ENCODE measurements at places on chromosomes 1 and 21.

GRCh38 chr1:221734187-221734586 is 7.7 kb downstream of the DUSP10 start:
- no peak for DNase-seq

- no peak for DNase-seq
Observed at GRCh38 chr1:37732111-37732780, 32.7 kb downstream of the EPHA10 start.

DNA sequence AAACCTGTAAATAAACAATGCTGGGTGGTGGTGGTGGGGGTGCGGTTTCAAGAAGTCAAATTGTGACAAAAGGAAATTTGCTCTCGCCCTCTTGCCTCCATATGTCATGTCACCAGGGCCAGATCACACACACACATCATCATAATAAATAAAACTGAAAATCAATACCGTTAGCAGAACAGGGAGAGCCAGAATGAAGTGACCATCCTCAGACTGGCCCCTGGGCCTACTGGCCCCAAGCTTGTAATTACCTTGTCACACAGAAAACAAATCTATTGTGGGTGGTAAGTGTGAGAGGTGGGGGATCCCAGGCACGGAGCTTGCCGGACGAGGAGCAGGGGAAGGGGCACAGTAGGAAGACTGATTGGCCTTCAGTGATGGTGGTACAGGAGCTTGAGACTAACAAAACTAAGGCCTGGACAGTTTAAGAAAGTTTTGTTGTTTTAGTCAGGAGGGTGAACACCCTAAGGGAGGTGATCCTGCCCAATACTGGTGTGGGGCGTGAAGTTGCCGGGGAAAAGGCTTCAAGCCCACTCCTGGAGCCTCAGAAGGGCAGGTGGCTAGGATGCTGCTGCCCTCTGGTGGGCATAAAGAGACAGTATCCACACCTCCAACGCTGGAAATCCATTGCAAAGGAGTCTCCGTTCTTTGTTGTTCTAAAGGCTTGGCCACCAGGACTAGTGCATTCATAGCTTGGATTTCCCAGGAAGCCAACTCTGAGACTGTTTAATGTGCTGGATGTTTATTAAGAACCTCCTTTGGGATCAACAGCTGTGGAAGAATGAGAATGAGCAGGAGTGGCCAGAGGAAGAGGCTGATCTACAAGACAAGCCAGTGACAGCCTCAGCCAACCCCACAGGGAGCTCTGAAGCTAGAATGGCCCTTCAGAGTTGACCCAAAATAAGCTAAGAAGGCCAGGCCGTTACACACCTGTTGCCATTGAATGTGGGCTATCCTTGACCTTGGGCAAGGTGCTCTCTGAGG is 8.1 kb upstream of the C1orf216 start:
- DNase-seq = peak; percentile 68

DNA sequence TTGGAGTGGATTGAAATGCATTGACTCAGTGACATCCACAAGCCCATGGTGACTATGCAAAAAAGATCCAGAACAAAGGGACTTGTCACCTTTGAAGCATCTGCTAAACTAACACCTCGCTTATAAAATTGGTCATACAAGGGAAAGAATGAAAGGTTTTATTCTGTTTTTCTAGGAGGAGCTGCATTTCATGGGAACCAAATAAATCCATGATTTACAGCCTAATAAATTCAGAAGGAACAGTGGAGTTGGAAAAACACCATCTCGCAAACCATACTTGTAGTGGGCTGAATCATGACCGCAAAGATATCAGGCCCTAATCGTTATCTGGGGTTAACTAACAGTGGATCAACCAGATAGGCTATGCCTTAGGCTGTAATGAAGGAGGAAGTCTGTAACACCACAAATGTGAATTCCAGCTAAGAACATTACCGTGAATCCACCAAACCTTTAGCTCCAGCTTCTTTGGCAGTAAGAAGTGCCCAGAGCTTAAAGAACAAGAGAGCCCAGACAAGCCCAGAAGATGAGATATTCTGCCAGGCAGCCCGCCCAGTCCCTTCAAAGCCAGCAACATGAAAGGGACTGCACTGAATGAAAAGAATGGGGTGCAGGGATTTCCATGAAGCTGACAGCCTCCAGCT is 27.4 kb downstream of the RSPH1 start:
- no peak for DNase-seq

- DNase-seq = no peak
Observed at GRCh38 chr1:191350938-191351337, 807.3 kb upstream of the RGS18 start.

DNA sequence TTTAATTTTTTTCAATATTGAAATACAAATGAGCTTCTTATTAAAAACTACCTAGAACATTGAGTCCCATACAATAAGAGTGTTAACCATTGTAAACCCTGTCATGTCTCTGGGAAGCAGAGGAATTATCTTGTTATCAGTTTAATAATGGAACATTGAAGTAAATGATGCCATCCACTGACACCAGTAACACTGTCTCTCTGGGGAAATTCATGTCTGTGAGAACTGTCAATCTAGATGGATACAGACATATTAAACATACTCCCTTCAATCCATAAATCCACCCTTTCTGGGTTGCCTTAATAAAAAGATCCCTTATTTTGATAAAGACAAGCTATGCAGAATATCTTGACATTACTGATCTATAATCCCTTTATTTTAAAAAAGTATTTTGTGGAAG is 503.2 kb downstream of the DPYD start:
- no peak for DNase-seq

DNA sequence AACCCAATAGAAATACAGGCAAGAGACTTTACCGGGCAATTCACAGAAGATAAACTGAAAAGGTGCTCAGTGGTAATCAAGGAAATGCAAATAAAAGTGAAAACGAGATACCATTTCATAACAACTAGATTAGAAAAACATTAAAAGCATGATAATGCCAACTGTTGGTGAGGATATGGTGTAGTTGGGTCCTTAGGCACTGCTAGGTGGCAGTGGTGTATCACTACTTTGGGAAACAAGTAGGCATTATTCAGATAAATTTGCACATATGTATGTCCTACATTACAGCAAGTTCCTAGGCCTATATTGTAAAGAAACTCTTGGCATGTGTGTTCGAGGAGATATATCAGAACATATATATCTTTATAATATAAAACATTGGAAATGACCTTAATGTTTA is 31.0 kb downstream of the AZIN2 start:
- DNase-seq = no peak

DNA sequence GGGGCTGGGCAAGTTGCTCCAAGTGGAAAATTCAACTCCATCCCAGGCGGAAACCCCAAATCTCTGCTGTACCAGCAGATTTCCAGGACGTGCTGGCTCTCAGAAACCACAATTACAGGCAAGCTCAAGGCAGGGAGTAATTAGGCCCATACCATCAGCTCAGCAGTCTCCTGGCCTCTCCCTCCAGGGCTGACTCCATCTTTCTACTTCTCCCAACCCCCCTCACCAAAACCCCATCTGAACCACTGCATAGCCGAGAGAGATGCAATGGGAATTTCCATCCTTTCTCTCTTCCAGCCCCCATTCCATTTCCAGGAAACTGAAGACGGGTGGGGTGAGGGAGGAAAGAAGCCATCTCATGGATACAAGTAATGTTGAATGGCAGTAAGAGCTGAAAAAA is 41.2 kb downstream of the ARHGEF11 start:
- DNase-seq = no peak

- DNase-seq = no peak
Observed at GRCh38 chr21:45576838-45577737, 34.8 kb upstream of the SLC19A1 start.

GRCh38 chr21:42117229-42117966 is 46.3 kb downstream of the UMODL1 start:
- peak; percentile 72 for DNase-seq

DNA sequence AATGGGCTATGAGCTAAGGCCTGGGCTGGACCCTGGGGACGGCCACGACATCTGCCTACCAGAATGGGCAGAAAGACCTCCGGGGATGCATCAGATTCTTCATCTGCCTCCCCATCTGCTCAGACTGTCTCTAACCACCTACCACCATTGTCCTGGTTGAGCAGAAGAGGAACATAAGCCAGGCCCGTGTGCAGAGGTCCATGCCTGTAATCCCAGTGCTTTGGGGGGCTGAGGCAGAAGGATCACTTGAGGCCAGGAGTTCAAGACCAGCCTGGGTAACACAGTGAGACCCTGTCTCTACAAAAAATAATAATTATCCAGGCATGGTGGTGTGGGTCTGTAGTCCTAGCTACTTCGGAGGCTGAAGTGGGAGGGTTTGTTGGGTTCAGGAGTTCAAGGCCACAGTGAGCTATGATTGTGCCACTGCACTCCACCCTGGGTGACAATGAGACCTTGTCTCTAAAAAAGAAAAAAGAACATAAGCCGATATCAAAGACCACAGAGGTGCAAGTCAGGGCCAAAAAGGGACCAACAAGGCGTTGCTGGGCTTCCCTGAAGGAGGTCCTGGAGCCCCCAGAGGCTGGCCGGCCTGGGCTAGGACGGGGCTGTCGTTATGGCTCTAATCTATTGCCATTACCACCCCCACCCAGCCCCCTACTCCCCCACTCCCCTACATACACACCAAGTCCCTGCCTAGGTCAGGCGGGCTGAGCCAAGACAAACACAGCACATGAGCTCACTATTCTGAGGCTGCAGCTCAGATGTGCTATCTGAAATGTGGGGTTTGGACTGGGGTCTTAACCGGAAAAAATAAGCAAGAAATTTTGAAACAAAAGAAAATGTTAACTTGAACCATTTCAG is 239.2 kb upstream of the RAB4A start:
- no peak for DNase-seq

GRCh38 chr1:184665360-184665759 is 89.3 kb downstream of the EDEM3 start:
- no peak for DNase-seq

DNA sequence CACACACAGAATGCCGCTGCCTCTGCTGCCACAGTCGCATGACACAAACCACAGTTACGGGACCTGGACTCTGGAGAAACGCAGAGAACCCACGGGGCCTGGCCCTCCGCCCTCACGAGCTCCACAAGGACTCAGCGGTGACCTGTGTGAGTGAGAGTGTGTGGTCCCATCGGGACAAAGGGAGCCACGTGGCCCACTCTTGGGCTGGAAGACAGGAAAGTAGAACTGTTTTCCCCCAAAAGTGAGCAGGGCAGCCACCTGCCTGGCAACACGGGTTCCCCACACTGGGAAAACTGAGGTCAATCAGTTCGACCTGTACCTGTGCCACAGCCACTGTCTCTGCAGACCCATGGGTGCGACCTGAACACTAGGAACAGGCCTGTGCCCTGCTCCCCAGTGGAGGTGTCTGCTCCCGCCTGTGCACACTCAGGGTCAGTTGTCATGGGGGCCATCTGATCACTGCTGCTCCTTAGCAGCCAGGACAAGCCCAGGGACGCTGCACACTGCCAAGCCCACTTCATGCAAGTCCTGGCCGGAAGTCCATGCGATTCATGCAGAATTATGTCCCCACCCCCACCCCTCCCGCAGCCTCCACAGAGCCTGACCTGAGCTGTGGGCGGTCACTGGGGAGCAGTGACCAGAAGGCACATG is 54.4 kb upstream of the ADARB1 start:
- DNase-seq = no peak

GRCh38 chr1:113576271-113576670 is 183.0 kb downstream of the PHTF1 start:
- no peak for DNase-seq

DNA sequence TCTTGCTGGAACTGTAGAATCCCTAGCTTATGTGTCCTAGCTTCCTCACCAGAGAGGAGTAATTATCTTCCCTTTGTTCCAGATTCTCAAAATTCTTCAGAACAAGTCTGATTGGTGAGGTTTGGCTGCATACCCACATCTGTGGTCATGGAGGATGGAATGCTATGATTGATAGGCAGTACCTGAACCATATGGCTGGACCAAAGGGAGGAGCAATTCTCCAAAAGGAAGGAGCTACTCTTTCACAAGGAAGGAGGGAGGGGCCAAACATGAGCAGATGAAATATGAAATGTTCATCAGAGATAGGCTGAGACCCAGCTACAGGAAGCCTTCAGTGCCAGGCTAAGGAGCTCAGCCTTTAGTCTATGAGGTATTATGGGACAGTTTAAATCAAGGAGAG is 5.0 kb upstream of the RNF19B start:
- DNase-seq = no peak

GRCh38 chr1:218699865-218700264 is 354.7 kb downstream of the TGFB2 start:
- no peak for DNase-seq

- no peak for DNase-seq
Observed at GRCh38 chr1:157241185-157241538, 103.0 kb upstream of the ETV3 start.
